Esophagus mucosa (tissue), 1 donor: ENCODE measurements at places on chromosomes 1 and 21. TPM values are rescaled to one million over a fixed set of nuclear protein-coding genes. Genes with fewer than 3 reads are reported as not detected.

GRCh38 chr1:177257128-177257527 lies 86.4 kb downstream of the BRINP2 start:
- no peak for ATAC-seq

The TP73 gene
- 5.2 TPM for total RNA-seq

The CYP4Z1 gene
- 0.72 TPM for total RNA-seq

The ETNK2 gene
- 2.8 TPM for total RNA-seq

- peak; percentile 78 for ATAC-seq
Measured at GRCh38 chr21:41460578-41461527, 34.8 kb downstream of the MX1 start.

GRCh38 chr1:29436181-29436785 lies 200.0 kb downstream of the PTPRU start:
- no peak for ATAC-seq

- no peak for ATAC-seq
Measured at GRCh38 chr21:14493731-14494130, 52.4 kb downstream of the SAMSN1 start.

- ATAC-seq: peak; percentile 85
Measured at GRCh38 chr1:219812491-219813203, 115.7 kb downstream of the SLC30A10 start.

The DR1 gene
- total RNA-seq: 42.9 TPM

The PTPN7 gene
- 1.2 TPM for total RNA-seq
